ENCODE measurements at places on chromosomes 2 and 18.

DNA sequence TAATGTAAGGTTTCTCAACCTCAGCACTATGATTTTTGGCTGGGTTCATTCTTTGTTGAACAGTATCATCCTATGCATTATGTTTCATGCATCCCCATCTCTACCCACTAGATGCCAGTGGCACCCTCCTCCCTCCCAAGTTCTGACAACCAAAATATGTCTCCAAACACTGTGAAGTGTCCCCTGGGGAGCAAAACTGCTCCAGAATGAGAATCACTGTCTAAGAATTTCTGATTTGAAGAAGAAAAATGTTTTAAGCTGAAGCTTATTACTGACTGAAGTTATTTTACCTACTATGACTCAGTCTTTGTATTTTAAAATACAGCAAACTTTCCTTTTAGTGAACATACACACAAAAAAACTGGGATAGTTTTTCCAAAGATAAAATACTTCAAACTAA, 3.4 kb downstream of the THADA start:
- no peak for DNase-seq

- no peak for DNase-seq
These were observed 619 bp downstream of the GALM start for GRCh38 chr2:38666556-38666910.

DNA sequence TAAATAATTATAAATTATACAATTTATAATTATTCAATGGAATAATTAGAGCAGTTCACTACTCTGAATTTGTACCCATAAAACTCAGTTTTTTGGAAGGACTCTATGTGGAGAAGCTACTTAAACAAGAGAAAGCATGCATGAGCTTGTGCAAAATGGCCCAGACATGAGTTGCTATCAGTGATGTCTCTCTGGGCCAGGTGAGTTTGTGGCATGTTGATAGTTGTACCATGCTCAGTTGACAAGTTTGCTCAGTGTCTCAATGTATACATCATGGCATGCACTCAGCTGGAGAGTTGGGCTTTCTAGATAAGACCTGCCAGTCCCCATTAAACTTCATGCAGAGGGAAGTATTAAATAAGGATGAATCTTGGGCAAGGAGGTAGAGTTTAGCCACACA, 153.8 kb upstream of the TACR1 start:
- no peak for DNase-seq

DNA sequence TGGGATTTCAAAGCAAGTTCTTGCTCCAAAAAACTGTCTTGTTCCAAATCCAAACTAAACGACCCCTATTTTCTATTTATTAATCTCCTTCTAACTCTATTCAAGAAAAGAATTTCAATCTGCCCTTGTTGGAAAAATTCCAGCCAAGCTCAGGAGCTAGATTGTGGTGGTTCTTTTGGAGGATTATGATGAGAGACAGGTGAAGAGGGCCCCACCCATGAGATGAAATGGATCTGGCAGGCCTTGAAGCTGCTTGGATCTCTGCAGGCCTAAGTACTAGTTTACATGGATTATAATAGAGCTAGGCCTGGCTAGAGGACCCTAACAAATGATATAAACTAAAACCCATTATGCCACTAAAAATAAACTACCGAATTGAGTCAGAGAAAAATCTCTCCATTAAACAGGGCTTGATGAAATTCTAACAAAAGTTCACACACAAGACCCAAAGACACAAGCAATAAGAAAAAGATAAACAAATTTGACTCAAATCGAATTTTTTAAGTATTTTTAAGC, 101.6 kb downstream of the GFPT1 start:
- DNase-seq: no peak

- DNase-seq: no peak
These were observed 59.3 kb upstream of the ANKRD44 start for GRCh38 chr2:197369933-197370320.

- DNase-seq: no peak
These were observed 21.3 kb downstream of the MRPL19 start for GRCh38 chr2:75667884-75668283.

GRCh38 chr2:121213386-121213785, 71.6 kb downstream of the TFCP2L1 start:
- DNase-seq: no peak

DNA sequence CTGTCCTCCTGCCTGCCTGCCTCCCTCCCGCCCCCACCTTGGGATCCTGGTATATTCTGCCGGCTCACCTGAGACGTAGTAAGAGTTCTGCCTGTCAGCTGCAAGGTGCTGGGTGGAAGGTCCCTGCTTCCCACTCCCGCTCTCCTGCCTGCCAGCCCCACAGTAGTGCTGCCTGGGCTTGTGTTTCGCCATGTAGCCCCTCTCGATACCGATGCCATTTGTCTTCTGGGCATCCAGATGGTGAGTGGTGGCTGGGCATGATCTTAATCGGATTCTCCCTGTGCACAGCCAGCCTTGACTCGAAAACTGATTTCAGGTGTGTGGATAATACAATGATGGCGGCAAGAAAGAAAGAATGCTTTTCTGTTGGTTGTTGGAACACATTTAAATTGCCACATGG, 184.9 kb downstream of the AGAP1 start:
- DNase-seq: no peak

GRCh38 chr2:88613921-88614320, 13.3 kb downstream of the EIF2AK3 start:
- no peak for DNase-seq

DNA sequence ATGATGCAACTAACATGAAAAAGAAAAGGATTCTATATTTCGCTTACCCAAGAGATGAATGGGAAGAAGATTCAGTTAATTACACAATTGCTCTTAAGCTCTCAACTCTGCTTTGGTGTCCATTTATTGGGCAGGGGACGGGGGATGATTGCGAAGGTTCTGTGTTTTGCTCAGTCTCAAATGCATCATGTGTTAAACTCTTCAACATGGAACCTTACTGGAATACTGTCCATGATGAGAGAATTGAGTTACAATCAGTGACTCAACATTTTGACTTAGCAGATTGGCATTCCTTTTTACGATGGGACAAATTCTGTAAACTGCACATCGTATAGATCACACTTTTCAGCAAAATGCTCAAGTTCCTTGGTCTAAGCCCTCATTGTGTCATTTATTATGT, 135.6 kb downstream of the RBMS1 start:
- DNase-seq: no peak

Data from left renal cortex interstitium (tissue), 4 donors.